ENCODE measurements at places on chromosomes 2 and 18.

GRCh38 chr2:105112345-105112744 is 74.5 kb downstream of the MRPS9 start:
- DNase-seq, result no peak

DNA sequence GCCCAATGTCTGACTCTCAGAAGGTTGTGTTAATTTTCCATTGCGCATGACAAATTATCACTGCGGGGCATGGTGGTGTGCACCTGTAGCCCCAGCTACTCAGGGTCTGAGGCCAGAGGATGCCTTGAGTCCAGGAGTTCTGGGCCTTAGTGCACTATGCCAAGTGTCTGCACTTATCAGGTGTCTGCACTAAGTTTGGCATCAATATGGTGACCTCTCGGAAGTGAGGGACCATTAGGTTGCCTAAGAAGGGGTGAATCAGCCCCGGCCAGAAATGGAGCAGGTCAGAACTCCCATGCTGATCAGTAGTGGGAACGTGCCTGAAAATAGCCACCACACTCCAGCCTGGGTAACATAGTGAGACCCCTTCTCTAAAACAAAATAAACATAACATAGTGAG is 61.7 kb upstream of the ZNF532 start:
- DNase-seq, result no peak

- DNase-seq, result no peak
Measured at GRCh38 chr2:44934038-44934982, 7.2 kb upstream of the SIX3 start.

GRCh38 chr2:179861416-179862067 is at the start of gene ZNF385B:
Gene ZNF385B, minus strand, starts transcription at chr2:179861612.
- DNase-seq, result no peak

- no peak for DNase-seq
Measured at GRCh38 chr2:212904646-212905045, 246.8 kb downstream of the IKZF2 start.

DNA sequence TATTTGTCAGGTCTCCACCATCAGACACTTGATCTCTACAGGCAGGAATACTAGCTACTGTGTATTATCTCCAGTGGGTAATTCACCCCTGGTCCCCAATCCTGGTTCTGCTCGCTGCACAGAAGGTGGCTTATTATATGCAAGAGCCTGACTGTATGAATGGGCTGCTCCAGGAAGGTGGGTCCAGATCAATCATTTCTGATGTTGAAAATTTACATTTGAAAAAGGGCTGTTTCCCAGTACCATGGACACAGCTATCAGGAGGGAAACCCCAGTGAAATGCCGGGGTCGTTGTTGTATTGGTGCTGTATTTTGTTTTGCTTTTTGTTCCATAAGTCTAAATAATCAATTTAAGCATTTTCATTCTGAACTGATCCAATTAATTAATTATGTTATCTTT is 367.6 kb downstream of the RND3 start:
- DNase-seq, result no peak

DNA sequence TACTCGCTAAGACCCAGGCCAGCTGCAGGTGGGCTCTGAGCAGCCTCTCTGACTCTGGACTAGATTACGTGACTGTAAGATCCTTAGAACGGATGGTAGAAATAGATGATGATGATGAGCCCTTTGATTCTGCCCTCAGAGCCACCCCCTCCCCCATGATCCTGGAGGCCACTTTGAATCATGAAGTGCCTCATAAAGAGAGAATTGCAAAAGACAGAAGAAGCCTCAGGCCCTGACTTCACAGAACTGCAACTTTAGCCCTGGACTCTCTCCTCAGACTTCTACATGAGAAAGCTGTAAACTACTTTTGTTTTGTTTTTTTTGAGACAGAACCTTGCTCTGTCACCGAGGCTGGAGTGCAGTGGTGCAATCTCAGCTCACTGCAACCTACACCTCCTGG is 15.4 kb upstream of the TET3 start:
- DNase-seq, result no peak

- DNase-seq, result no peak
Measured at GRCh38 chr2:225602205-225602604, 202.7 kb downstream of the NYAP2 start.

DNA sequence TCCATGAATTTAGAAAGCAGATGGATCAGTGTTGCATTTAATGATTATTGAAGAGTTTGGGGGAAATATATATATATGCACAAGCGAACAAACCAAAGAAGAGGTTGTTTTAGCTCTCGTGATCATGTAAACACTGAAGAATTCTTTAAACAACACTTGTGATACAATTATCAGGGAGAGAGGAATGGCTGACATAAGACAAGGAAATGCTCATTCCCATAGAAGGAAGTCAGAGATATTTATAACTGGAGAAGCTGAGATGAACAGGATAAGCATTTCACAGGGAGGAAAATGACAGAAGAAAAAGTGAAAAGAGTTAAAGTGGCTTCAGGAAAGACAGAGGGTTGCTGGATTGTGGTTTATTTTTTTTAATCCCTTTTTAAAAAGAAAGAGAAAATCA is 10.6 kb upstream of the COL6A3 start:
- DNase-seq, result no peak

DNA sequence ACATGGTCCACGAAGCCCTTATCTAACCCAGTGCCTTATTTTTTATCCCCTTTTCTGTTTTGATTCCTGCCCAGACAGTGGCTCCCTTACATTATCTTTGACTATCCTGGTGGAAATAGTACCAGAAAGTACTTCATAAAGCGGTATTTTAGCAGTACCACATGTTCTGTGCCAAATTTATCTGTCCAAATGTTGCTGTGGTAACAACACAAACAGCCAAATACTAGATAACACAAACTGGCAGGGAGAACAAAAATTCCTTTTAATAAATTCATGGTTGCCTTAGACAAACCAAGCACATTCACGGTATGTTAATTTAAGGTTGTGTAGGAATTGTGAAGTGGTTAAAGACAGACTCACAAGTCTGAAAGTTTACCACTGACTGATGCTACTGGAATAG is 187.9 kb upstream of the LHCGR start:
- no peak for DNase-seq
